ENCODE measurements at places on chromosomes 13 and 19.
A peak's percentile ranks its signal among the peaks of the same experiment; 100 is the strongest.

DNA sequence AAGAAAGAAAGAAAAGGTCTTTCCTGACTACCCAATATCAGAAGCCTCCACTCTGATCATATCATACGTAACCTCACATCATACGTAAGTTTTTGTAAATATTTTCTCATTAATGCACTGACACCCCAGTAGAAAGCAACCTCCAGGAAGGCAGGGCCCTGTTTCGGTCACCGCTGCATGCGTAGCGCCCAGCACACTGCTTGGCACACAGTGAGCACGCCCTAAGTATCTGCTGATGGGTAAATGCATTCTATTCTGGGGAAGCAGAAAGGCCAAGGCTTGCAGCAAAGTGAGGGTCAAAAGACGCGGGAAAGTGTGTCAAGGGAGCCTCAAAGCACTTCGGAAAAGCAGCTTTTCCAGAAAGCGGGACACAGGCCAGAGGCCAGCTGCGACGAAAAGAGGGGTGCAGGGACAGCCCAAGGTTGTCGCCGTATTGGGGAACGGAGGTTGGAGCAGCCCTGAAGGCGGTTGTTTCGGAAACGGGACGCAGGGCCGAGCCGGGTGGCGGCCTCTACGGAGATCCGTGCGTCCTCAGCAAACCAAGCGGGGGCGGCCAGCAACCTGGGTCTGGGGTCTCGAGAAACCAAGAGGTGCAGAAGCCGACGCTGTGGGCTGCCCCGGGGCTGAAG lies 463 bp downstream of the SUGP1 start:
- DNase-seq = no peak

DNA sequence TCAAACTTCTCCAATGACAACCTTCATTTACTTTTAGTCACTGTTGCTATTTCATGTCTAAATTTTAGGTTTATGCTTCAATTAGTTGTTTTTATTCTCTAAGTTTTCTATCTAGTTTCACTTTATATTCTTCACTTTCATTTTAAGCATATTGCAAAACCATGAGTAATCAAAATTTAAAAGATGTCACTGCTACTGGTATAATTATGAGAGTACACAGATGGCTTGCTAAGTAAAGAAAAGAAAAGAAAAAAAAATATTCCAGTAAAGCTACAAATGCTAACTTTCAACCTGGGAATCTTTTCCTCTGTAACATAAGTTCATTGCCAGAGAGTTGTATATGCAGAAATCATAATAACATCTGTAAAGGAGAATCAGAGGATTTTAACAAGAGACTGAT lies 1624.7 kb downstream of the PCDH9 start:
- no peak for DNase-seq

DNA sequence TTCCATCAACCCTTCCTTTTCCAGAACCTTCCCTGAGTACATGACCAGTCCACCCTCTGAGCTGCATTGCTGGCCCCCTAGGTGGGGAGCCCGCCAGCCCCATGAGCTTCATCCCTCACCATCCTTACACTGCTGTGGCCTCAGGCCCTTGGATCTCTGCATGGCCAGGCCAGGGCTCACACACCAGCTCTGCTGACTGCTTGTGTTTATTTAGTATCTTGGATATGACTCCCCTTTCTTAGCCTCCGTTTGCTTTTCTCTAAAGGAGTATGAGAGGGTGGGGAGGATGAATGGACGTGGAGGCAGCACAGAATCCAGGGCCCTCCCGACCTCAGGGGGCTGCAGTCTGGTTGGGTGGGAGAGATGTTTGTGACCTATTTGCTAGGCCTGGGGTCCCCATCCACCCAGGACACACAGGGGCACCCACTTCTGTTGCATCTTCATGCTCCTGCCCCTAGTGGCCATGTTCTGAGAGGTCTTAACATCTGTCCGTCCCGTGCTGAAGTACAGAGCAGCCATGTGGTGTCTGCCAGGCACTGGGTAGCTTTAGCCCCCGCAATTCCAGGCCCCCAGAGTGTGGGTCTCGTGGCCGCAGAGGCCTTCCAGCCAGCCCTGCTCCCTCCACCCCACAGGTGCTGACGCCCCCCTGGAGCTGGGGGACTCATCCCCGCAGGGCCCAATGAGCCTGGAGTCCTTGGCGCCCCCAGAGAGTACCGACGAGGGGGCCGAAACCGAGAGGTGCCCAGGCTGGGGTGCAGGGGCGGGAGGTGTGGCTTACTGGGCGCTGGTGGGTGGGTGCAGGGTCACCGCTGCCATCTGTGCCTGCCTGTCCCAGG lies 13.0 kb downstream of the ARHGEF1 start:
- DNase-seq = no peak

DNA sequence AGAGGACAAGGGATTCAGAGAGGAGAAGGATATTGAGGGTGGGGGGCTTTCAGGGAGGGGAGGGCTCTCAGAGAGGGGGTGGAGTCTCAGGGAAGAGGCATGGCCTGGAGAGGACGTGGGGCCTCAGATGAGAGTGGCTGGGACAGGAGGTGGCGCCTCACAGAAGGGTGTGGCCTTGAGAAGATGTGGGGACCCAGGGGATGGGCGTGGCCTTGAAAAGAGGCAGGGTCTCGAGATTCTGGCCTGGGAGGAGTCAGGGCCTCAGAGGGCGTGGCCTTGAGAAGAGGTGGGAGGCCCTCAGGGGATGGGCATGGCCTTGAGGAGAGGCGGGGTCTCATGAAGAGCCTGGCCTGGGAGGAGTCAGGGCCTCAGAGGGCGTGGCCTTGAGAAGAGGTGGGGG lies 23.7 kb upstream of the TNFSF14 start:
- peak; percentile 40 for DNase-seq

- DNase-seq = no peak
Measured at GRCh38 chr13:20258208-20258962, 26.3 kb upstream of the GJB6 start.

DNA sequence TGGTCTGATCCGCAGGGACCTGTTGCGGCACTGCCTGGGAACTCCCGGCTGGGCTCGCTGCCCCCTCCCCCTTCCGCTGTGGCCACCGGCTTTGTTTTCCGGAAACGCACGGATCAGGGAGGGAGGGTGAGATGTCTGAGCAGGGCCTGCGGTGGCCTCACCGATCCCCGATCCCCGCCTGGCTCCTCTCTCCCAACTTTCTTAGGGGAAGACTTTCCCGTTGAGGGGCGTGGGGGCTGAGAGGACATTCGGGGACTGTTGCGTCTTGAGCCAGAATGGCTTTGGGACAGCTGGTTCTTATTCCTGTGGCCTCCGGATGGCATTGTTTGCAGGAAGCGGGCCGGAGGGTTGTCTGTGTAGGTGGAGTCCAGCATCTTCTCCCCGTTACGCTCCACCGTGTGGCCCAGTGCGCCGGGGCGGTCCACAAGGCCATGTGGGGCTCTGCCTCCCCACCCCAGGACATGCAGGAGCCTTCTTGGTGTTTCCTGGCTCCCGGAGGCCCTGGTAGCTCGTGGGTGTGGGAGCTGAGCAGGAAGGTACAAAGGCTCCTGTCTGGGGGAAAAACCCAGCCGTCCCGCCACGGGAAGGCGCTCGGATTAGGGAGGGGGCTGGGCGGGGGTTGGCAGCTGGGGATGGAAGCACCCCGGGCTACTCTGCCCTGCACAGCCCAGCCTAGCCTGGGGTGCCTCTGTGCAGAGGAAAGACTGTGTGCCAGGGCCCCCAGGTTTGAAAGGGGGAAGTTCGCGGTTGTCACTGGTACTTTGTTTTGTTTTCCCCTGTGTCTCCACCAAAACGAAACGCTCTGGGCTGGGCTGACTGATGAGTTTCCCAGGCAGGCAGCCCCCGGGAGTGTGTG lies 1.3 kb downstream of the CSNK1G2 start:
- DNase-seq = peak; percentile 59

- no peak for DNase-seq
Measured at GRCh38 chr13:51520524-51520923, 63.7 kb upstream of the WDFY2 start.

DNA sequence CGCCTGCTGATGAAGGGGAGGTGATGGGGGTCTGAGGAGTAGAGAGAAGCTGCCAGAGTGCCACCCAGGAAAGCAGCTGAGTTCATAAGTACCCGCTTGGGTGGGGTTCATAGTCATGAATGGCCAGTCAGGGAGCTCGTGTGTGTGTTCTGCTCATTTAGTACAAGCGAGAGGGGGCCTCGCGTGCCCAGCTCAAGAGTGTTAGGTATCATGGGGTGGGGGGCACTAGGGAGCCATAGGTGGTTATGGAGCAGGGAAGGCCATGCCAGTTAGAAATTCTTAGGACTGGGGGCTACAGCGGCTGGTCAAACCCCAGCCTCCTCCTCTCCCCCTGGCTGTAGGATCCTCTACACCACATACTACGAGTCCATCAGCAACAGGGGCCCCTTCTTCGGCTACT lies 46.8 kb downstream of the CD320 start:
- no peak for DNase-seq

DNA sequence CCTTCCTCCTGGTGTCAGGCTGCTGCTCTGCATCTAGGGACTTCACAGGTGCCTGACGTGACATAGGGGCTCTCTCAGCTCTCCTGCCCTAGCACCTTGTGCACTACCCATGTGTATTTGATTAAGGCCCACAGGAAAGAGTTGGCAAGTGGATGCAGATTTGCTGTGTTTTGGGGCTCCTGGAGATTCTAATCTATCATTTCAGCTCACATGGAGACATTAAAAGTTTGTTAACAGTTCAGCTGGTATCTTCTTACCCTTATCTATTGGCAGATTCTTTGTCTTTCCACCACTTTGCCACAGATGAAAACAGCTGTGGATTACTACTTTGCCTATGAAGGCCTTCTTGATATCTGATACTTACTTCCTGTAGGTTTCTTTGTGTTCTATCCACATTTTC lies 41.9 kb downstream of the WASF3 start:
- DNase-seq = peak; percentile 60

DNA sequence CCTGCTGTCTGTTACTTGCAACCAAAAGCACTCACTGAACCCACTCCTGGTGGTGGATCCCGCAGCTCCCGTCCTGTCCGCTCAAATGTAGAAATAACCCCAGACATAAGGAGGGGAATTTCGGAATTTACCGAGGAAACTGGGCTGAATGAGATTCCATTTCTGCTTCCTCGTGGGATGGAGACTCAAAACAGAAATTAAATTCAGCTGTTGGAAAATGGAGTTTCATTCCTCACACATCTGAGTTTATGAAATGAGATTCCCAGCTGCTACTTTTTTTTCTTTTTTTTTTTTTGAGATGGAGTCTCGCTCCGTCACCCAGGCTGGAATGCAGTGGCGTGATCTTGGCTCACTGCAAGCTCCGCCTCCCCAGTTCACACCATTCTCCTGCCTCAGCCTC lies 44.3 kb downstream of the COLGALT1 start:
- no peak for DNase-seq

GRCh38 chr13:45406421-45406820 lies 11.8 kb downstream of the SLC25A30 start:
- DNase-seq = no peak

DNA sequence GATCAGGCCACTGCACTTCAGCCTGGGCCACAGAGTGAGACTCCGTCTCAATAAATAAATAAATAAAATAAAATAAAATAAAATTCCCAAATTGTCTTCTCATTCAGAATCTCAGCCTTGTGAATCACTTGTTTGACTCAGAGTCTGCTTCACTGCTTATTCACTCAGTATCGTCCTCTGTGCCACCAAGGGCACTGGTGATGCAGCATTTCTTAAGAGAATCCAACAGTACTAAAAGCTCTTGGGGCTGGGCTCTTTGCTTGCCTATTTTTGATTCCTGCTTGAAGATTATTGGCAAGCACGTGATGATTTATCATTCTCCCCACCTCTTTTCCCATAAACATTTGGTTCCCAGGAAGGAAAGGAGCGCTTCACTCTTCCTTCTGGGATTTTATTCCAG lies 54.8 kb upstream of the HMGB1 start:
- no peak for DNase-seq

DNA sequence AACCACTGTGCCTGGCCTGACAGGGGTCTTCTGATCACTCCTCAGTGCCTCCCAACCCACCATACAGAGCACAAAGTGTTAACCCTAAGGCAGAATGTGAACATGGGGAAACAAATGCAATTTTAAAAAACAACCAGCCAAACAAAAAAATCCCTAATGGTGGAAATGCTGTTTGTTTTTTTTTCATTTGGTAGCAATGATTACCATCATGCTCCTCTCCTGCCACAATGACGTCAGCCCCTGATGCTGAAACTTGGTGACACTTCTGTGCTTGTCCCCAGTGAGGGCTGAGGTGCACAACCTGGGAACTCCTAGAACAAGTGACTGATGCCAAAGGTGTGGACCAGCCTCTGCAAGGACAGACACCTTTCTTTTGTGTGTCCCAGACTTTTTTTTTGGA lies 4.0 kb upstream of the TSPAN16 start:
- no peak for DNase-seq

DNA sequence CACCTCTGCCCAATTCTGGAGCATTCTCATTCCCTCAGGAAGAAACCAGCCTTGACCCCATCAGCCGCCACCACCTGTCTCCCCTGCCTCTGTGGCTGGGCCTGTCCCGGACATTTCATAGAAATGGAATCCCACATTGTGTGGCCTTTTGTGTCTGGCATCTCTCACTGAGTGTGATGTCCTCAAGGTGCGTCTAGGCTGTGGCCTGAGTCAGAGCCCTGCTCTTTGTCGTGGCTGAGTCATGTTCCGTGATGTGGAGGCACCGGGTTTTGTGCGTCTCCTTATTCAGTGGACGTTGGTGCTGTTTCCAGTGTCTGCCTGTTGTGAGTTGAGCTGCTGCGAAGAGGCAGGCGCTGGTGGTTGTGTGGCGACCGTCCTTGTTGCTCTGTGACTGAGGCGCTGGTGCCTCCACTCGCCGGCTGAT lies 3.5 kb downstream of the FZR1 start:
- no peak for DNase-seq

- DNase-seq = no peak
Measured at GRCh38 chr13:40116008-40116407, 460.5 kb downstream of the COG6 start.

DNA sequence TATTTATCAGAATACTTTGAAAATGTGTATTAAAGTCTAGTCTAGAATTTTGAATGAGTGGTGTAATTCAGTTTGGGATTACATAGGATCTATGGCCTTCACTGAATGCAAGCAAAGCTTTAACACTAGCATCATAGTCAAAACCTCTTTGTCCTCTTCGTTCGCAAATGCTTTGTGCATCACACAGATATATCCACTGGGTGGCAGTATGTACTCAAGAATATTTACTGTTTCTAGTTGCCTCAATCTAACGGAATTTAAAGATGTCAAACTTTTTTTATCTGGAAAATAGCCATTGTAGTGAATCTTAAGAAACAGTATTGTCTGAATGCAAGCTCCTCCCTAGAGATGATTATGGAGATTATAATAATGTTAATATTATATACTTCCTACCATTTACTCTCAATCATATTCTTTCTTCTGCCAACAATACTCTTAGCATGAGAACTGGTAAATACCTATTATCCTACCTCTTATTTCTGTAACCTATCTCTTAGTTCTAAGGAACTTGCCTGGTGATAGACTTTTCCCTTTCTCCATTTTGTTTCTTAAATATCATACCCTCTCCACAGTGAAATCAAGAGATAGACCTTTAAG lies 25.8 kb downstream of the LACC1 start:
- peak; percentile 60 for DNase-seq

All from Jurkat, Clone E6-1 (cell line).